ENCODE measurements at places on chromosomes 11 and 22. TPM values are rescaled to one million over a fixed set of nuclear protein-coding genes. Genes with fewer than 3 reads are reported as not detected.

- no peak for DNase-seq
These were observed 54.1 kb upstream of the BDNF start for GRCh38 chr11:27754035-27755017.

- no peak for DNase-seq
These were observed 137.1 kb downstream of the ADAMTS15 start for GRCh38 chr11:130585545-130585944.

- no peak for DNase-seq
These were observed 2.9 kb downstream of the SF3B2 start for GRCh38 chr11:66055021-66055420.

DNA sequence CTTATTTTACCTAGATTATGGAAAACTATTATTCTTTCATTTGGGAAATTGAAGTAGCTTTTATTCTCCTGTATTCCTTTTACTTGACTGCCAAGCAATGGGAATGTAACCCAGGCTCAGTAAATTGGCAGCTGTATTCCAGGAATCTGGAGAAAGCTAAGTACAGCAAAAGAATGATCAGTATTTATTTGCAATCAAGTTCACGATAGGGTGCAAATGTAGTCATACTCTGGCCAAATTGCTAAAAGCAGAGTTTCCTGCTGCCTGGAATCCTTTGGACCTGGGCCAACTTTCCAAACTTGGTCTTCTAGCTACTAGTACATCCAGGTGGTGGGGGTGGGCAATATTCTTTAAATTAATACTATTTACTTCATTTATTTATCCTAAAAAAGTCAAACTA is 286.0 kb upstream of the CTSC start:
- DNase-seq = peak; percentile 8

GRCh38 chr11:70322666-70323065 is 52.2 kb downstream of the PPFIA1 start:
- DNase-seq = no peak

DNA sequence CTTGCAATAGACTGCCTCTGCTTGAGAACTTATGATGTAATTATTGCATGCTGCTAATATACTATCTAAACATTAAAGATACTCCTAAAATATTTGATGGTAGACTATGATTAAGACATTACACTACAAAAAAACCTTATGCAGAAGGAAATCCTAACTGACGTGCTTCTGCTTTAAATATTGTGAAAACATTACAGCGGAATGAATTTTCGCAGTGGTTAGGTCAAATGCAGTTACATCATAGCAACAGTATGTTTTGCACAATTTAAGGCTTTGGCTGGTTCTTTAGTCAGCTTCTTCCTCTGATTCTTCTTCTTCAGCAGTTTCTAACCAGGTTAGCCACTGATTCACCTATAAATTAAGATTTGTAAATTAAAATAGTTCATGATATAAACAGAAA is 11.2 kb downstream of the EIF4G2 start:
- no peak for DNase-seq

- DNase-seq = no peak
These were observed 6.7 kb upstream of the NAV2 start for GRCh38 chr11:19705936-19706335.

- no peak for DNase-seq
These were observed 16.8 kb downstream of the PPIL2 start for GRCh38 chr22:21682385-21683175.

- DNase-seq = no peak
These were observed at the start of gene TTLL8 for GRCh38 chr22:50058061-50058905. Gene TTLL8 (minus strand): TSS chr22:50058298.

GRCh38 chr22:32823024-32823730 is 21.7 kb downstream of the TIMP3 start:
- DNase-seq = no peak

GRCh38 chr22:41560095-41560471 is 727 bp upstream of the CSDC2 start:
- DNase-seq = no peak

GRCh38 chr11:11027288-11027687 is 169.4 kb upstream of the ZBED5 start:
- DNase-seq = no peak

- no peak for DNase-seq
These were observed 5.7 kb downstream of the DIXDC1 start for GRCh38 chr11:111942829-111943228.

DNA sequence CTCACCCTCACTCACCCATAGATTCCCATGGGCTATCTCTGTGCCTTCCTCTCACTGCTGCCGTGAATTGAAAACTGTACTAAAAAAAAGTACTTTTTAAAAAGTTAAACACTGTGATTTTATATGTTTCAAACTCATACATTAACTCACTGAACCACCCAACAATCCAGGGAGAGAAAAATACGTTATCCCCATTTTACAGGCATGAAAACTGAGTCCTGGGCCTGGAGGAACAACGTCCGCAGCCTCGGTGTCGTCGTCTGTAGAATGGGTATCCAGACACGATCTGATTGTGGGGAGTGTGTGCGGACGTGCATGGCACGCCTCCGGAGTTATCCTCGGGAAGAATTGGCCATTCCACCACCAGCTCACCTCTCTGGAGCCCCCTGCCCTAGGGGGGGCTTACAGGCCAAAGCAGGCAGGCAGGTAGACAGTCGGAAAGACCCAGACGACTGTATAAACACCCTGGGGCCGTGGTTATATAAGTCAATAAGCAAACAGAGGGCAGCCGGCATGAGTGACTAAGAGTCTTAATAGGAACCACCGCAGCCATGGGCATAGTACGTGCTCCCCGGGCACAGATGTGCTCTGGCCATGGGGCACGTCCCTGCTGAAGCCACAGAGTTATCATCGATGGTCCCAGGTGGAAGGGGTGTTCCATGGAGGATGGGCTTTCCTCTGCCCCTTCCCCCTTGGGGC is 7.1 kb upstream of the PDGFB start:
- no peak for DNase-seq

DNA sequence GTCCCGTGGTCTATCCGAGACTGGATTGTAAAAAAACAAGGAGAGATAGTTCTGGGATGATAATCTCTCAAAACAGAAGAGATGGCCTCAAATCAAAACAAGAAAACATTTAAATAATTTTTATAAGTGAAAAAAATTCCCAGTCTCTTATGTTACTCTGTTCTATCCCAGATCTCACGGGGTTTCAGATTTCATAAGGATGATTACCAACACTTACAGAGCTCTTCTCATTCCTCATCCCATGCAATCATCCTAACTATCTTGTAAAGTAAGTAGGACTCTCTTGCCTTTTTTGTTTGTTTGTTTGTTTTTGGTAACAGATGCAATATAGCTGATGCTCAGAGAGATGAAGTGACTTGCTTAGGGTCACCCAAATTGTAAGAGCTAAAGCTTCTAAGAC is 20.0 kb upstream of the ZBTB16 start:
- DNase-seq = no peak

DNA sequence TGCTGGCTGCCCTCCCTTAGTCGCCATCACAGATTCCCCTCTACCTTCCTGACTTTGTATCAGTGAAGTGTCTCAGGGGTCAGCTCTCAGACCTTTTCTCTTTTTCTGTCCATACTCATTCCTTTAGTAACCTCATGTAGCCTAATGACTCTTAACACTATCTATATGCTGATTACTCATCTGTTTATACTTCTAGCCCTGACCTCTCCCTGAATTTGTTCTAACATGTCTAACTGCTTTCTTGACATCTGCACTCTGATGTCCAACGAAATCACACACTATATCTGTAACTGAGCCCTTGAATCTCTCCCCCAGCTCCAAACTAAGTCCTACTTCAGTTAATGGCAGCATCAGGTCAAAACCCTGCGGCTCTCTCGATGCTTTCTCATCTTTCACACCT is 135.8 kb upstream of the TIMP3 start:
- DNase-seq = no peak

GRCh38 chr11:92759571-92760214 is 209.8 kb upstream of the MTNR1B start:
- no peak for DNase-seq

DNA sequence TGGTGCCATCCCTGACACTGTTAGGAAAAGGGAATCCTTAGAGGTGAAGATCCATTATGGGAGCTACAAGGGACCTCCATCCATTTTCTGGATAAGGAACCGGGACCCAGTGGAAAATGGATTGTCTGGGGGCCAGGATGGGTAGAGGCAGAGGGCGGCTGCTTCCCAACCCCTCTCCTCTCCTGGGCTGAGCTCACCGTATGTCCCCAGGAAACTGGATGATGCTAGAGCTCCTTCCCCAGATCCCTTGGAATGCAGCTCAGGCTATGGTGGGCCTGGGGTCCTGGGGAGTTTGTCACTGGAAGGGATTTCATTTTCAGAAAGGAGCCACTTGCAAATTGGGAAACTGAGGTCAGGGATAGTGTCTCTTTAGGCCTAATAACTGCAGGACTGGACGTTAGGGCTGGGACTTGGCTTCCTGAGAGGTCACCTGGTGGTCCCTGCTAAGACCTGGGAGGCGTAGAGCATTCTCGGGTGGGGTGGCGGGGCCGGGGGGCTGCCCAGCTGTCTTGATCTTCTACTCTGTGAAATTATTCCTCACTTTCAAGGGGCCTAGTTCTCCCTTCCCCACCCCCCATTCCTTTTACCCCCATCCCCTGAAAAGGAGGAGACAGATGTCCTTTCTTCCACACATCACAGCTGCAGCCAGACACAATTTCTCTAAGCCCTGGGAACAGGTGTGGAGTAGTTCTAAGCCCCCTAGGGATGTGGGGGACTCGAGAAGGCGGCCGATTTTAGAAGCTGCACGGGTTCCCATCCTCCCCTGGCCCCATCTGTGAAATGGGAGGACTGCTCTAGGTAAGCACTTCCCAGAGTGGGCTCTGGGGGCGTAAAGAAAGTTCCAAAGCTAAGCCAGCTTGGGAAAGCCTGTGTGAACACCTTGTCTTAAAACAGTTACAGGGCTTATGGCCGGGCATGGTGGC is 99.8 kb downstream of the PKNOX2 start:
- DNase-seq = no peak

DNA sequence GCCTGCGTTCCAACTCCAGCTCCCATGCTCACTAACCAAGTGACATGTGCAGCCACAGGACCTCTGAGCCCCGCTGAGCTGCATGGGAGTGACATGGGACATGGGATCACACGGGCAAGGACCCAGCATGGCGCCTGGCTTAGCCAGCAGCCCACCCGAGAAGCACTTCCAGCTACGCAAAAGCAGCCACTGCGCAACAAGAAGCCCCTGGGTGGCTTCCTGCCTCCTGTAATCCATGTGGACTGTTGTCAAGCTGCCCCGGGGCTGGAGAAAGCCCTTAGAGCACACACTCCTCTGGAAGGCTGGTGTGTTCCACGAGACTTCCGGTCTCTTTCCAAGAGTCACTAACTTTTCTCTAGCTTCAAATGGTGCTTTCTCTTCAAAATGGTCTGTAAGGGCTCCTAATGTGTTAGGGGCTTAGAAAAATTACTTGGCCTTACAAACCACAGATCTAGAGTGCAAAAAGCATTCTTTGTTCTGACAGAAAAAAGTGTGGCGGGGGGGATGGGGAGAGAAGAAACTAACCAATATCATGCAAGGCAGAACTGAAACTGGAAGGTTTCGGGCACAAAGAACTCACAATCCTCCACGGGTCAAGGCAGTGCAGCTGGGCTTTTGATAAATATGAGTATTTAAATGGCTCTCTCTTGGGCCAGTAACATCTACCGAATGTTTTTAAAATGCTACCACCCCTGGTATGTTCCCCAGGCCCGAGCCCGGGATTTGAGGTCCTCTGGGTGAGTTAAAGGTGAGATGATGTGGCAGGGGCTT is 5.5 kb downstream of the C11orf24 start:
- no peak for DNase-seq

DNA sequence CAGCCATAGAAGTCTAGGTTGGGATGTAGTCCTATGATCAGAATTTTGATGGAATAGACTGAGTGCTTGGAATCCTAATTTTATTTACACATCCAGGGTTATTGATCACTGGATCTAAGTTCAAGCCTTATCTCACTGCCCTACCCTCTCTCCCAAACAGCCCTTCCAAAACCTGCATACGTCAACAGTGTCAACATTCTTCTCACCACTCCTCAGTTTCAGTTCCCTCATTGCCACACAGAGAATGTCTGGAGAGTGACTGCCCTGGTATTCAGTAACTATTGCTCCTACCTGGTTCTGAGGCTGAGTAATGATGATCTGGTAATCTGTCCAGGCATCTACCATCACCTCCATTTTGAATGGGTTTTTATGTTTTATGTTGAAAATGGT is 60.0 kb downstream of the GLYATL1 start:
- DNase-seq = no peak

- DNase-seq = no peak
These were observed 23.5 kb downstream of the PITPNB start for GRCh38 chr22:27895600-27895999.

GRCh38 chr11:72452495-72452894 is 18.2 kb upstream of the CLPB start:
- no peak for DNase-seq

- DNase-seq = peak; percentile 80
These were observed 15.4 kb downstream of the BAD start for GRCh38 chr11:64268893-64269539.

DNA sequence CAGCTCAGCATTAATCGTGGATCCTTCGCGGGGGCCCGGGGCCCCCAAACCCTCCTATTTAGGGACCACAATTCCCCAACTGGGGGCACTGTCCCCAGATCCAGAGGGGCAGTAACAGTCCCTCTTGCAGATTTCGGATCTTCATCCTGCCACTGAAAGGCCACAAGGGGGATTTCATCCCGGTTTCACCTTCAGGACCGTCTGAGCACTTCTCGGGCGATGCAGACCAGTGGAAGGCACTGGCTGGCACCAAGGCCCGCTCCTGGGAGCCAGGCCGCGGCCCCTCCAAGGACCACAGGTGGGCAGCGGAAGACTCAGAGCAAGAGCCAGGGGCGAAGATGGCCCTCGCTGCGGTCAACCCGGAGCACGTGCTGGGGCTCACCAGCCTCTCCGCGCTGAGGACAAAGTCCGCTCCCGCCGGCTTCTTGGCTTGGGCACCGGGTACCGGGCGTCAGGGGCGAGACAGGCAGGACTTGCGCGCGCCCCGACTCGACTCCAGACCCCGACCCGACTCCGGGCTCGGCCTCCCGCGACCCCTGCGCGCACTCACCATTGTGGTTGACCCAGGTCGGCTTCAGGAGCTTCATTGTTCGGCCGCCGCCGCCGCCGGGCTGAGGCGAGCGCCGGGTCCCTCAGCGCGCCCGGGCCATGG is 517 bp downstream of the HIRA start:
- peak; percentile 41 for DNase-seq

Gene KDELR3
- 7.8 TPM for polyA plus RNA-seq

Gene C1QTNF4
- polyA plus RNA-seq = 0.91 TPM

Gene RAG1
- 0.80 TPM for polyA plus RNA-seq

Gene DERL3
- polyA plus RNA-seq = 1.4 TPM

Gene DEUP1
- polyA plus RNA-seq = not detected

Gene KRTAP5-8
- 0.19 TPM for polyA plus RNA-seq

Gene TP53I11
- 91.3 TPM for polyA plus RNA-seq

Gene PRODH
- polyA plus RNA-seq = 4.2 TPM

Gene ADAMTS15
- polyA plus RNA-seq = 71.0 TPM

Gene SMDT1
- 235 TPM for polyA plus RNA-seq

Gene C11orf91
- not detected for polyA plus RNA-seq

Gene YAP1
- 15.2 TPM for polyA plus RNA-seq

Gene LAYN
- polyA plus RNA-seq = 1.2 TPM

Measured in heart left ventricle (tissue), 16 donors.